ENCODE measurements at places on chromosomes 12 and 14.

DNA sequence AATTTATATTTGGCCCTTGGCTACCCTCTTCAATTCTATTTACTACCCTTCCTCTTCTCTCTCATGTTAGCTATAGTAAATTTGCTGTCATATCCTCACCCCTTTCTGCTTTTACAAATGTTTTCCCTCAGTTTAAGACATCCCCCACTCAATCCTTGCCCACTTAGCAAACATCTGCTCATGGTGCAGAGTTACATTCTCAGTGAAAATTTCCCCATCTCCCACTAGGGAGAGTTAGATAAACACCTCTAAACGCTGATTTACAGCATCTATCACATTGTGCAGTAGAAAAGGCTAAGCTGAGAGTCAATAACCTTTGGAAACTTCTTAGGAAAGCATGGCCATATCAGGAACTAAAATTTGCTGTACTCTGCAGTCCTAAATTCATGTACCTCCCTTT, 69.0 kb downstream of the DENND5B start:
- peak; percentile 63 for DNase-seq

GRCh38 chr14:68593806-68594536, 198.9 kb downstream of the ZFP36L1 start:
- DNase-seq, result no peak

- DNase-seq, result no peak
Measured at GRCh38 chr12:90829044-90829443, 125.9 kb downstream of the CCER1 start.

DNA sequence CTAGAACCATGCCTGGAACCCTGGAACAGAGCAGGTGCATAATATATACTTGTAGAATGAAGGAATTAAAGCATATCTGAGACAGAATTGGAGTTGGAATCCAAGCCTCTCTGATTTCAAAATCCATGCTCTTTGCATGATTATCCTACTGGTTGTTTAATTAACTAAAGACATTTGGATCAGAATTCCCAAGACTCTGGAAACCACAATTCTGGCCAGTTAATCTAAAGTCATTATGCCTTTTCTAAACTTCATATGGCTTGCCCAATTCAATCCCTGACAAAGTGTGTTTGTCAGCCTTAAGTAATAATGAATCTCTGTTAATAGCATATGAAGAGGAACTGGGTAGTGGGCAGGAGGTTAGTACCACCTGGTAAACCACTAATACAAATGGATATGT, 422.6 kb downstream of the ATP23 start:
- DNase-seq, result no peak

GRCh38 chr14:61703342-61704129, 8.2 kb downstream of the HIF1A start:
- DNase-seq, result no peak

GRCh38 chr14:50045039-50045711, 71.2 kb downstream of the VCPKMT start:
- DNase-seq, result peak; percentile 20

- no peak for DNase-seq
Measured at GRCh38 chr14:39169541-39169900, 612 bp downstream of the TRAPPC6B start.

DNA sequence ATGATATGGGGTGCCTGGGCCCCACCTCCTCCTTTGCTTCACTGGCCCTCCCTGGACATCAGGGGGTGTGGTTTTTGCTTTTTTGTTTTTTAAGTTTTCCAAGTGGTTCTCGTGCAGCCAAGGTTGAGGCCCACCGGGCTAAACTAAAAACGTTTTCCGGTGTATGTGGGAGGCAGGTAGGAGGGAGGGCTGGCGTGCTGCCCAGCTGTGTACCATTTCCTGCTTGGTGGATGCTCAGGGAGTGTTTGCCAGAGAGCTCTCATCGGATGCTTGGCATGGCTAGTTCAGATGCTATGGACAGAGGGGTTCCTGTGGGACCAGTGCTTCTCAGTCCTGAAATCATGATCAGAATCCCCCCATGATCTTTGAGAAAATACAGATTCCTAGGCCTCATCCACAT, 246.4 kb downstream of the CACNA1C start:
- peak; percentile 59 for DNase-seq

DNA sequence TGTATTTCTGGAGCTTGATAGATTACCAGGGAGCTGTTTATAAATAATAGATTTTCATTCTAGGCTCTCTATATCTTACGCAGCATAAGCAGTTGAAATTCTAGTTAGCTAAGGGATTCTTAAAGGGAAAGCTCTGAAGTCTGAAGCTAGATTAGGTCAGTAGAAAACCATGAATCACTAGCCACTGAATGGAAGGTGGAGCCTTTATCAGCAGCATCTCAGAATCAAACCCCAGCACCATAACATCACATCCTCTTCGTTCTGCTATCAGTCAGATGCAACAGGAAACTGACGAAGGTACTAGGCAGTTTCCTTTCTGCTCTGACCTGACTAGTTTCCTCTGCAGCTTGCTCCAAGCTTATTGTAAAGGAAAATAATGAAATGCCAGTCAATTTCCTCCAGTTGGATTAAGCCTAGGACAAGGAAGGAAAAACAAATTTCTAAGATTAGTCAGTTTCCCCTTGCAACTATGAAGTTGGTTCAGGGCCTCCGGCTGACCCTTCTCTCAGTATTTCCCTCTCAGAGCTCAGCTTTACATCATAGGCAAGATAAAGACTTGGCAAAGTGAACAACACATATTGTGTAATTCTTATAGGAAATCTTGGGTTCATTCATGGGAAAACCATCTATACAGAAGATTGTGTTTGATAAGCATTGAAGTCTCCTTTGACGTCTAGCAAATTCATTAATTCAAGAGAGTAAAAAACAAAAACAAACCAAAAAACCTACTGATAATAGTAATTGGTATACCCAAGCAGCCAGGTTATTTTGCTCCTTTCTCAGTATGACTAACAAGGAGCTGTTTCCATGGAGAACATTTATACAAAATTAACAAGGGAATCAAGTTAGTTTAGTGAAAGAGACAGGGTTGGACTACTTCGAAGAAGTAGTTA, 43.4 kb upstream of the CFAP54 start:
- no peak for DNase-seq

DNA sequence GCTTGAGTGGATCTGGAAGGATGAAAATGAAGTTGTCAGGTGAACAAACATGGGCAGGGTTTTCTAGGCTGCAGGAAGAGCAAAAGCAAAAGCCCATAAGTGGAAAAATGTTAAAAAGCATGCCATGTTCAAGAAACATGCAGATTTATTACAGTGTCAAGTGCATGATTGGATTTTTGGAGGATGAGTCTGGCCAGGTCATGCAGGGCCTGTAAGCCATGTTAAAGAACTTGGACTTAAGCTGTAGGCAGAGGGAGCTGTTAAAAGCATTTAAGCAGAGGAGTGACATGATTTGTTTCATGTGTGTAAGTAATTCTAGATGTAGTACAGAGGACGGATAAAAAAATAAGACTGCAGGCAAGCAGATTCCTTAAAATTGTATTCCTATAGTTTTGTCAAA, 16.3 kb upstream of the SINHCAF start:
- no peak for DNase-seq

DNA sequence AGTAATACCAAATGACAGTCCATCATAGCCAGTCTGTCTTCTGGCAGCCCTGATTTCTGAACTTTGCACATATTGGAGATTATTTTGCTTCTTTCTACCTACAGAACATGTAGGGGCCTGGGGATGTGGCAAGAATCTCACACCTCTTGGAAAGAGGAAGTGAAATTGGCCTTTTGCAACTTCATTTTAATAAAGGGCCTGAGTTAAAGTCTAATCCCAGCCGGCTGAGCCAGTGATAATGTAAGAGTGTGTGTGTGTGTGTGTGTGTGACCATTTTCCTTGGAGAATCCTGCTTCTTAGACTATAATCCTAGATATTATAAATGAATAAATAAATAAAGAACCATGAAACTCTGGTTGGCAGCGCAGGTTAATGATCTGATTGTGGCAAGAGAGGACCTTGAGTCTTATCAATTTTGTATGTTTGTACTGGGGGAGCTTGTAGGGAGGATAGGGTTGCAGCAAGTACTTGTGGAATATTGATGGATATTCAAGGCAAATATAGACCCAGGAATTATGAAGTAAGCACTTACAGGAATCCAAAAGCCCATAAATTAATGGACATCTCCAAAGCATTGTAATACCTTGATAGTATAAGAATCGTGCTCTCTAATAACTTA, 233.2 kb upstream of the AMIGO2 start:
- DNase-seq, result no peak

DNA sequence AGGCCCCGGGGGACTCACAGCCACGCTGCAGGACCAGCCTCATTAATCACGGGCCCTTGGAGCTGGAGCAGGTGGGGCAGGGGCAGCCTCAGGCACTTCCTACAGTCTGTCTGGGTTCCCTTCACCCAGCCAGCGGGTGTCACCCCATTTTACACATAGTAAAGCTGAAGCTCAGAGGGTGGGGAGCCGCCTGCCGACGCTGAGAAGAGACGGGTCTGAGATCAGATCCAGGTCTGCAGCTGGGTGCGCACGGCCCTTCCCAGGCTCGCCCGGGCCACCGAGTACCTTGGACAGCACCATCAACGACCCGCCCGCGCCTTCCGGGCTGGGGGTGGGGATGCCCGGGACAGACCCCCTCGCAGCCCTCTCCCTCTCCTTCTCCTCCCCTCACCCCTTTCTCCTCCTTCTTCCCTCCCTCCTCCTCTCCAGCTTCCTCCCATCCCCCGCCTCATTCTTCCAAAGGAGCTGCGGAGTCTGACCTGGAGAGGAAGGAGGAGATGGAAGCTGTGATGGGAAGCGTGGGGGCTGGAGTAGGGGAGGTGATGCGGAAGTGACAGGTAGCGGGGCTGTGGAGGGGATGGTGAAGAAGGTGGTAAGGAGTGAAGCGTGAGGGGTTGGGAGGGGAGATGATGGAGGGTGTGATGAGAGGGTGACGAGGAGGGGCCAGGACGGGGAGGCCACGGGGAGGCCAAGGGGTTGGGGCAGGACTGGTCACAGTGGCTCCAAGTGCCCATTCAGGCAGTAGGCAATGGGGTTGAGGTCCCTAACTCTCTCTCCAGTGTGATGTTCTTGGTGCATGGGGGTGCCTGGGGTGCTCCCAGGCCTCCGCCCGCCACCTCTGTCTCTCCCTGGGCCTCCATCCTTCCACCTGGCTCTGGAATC, 8.8 kb downstream of the DTX1 start:
- DNase-seq, result no peak

- no peak for DNase-seq
Measured at GRCh38 chr14:81311141-81311540, 89.0 kb downstream of the STON2 start.

GRCh38 chr12:94141004-94141764, 7.2 kb upstream of the PLXNC1 start:
- DNase-seq, result no peak

DNA sequence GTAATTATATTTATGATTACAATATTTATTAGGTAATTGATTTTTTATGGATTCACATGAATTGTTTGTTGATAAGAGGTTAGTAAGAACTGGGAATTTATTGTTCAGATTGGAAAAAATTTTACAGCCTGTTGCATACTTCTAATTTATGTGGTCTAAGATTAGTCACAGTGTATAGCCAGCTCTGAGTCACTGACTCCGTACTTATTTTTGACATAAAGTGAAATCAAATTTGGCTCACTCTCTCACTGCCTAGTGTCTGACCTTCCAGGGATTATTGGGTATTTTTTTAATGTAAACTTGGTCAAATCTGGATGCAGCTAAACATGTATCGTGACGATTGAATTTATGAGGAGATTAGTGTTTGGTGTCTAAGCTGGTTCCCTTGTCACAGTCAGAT, 109.3 kb downstream of the PTPRQ start:
- no peak for DNase-seq

DNA sequence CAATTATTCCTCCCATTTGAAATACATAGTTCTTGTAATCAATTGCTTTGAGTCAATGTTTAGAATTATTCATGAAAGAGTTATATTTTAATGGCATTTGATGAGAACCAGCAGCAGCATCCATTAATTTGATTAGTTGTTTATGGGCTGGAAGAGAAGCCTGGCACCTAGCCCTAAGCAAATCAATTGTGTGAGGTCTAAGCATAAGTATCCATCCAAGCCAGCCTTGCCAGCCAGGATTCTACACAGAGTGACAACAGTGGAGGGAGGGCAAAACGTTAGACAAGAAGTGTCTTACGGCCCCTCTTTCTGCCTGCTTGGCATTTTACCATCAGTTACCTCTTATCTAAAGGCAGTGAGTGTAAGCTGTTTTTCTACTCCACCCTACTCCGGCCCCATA, 478.5 kb downstream of the NELL2 start:
- DNase-seq, result no peak

DNA sequence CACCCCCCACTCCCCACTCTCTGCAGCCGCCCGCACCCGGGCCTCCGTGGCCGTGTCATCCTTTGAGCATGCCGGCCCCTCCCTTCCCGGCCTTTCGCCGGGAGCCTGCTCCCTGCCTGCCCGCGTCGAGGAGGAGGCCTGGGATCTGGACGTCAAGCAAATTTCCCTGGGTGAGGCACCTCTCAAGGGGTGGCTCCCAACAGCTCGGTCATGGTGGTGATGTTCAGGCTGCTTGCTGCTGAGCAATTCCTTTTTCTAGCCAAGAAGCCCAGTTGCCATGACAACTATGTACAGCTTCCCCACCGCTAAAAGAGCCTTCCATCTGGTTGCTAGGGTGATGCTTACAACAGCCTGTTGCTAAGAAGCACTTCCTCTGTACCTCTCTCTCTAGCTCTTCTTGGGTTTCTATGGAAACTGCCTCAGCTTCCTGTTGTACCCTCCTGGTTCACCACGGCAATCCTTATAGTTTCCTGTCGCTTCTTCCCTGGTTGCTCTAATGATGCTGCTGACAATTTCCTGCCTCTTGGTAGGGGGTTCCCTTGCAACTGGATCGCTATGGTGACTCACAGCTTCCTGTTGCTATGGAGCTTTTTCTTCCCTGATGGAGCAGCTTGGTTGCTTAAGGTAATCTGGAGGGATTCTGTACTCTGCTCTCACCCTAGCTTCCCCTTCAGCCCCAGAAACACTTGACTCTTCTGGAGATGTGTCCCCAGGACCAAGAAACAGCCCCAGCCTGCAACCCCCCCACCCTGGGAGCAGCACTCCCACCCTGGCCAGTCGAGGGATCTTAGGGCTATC, 11.0 kb downstream of the ZNF219 start:
- no peak for DNase-seq

- DNase-seq, result no peak
Measured at GRCh38 chr12:52210925-52211650, 19.3 kb upstream of the KRT80 start.

- no peak for DNase-seq
Measured at GRCh38 chr12:79773896-79774295, 83.1 kb upstream of the PAWR start.

DNA sequence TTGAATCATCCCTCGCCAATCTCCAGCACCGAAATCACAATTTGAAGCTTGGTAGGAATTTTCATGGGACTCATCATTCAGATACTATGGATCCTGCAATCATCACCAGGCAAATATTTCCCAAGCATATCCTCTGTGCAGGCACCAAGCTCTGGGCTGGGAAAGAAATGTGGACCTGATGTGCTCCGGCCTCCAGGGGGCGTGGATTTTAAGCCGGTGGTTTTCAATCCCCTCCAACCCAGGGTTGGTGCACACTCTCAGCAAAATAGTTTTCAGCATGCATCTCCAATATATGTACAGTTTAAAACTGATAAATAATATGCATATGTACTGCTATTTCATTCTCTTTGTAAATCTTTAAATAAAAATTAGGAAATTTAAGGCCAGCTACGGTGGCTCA, 98.9 kb downstream of the RBM19 start:
- DNase-seq, result no peak

GRCh38 chr14:92982956-92983355, 60.0 kb downstream of the CHGA start:
- no peak for DNase-seq

GRCh38 chr12:71551529-71551928, 111.9 kb downstream of the LGR5 start:
- peak; percentile 25 for DNase-seq

Measured in left kidney (tissue), 8 donors.